ENCODE measurements at places on chromosomes 12 and 14.

GRCh38 chr12:5318874-5319273 is 113.0 kb upstream of the NTF3 start:
- H3K4me1 ChIP-seq, result no peaks in the 10 kb centered on the region
- no peak for DNase-seq
- H3K36me3 ChIP-seq, result no peaks in the 10 kb centered on the region
- H3K27ac ChIP-seq, result no peak overlapping the region
- no peak overlapping the region for H3K4me3 ChIP-seq
- H3K27me3 ChIP-seq, result no peaks in the 10 kb centered on the region

- no peaks in the 10 kb centered on the region for H3K4me1 ChIP-seq
- H3K36me3 ChIP-seq, result no peaks in the 10 kb centered on the region
- no peak overlapping the region for H3K4me3 ChIP-seq
These were observed 818.6 kb upstream of the MGAT4C start for GRCh38 chr12:87074781-87075180.

- H3K36me3 ChIP-seq, result no peaks in the 10 kb centered on the region
- H3K4me3 ChIP-seq, result no peak overlapping the region
- no peaks in the 10 kb centered on the region for H3K4me1 ChIP-seq
- H3K27ac ChIP-seq, result no peak overlapping the region
- no peak for DNase-seq
These were observed 200.2 kb downstream of the EXOC5 start for GRCh38 chr14:57068511-57068910.

- no peaks in the 10 kb centered on the region for H3K36me3 ChIP-seq
- no peaks in the 10 kb centered on the region for H3K4me1 ChIP-seq
- H3K4me3 ChIP-seq, result no peak overlapping the region
- no peak overlapping the region for H3K27ac ChIP-seq
These were observed 230.9 kb upstream of the ARID2 start for GRCh38 chr12:45498645-45499044.
